Spleen (tissue), 13 donors: ENCODE measurements at places on chromosomes 11 and 22. TPM values are rescaled to one million over a fixed set of nuclear protein-coding genes. Genes with fewer than 3 reads are reported as not detected.

GRCh38 chr11:128669506-128670270, 24.2 kb upstream of the FLI1 start:
- DNase-seq = no peak

CADM1 gene
- 12.0 TPM for total RNA-seq

KRTAP5-2 gene
- total RNA-seq = not detected

DNA sequence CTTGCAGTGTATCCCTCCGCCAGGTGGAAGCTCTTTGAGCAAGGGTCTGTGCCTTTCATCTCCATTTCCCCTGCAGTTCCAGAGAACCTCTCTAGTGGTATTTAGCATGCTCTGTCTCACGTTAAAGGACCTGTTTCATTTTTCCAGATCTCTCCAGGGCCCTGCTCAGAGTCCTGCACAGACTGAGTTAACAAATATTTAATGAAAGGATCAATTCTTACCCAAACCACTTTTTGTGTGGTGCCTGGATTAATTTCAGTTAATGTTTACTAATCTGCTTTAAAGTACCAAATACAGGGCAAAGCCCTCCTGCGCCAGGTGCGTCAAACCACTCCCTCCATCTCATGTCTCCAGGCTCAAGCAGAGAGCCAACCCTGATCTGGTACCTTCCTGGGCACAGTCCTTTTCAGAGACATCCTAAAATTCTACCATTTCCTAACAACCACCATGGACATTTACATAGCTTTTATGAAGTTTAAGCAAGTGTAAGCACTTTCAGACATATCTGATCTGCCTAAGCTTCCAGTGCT, 18.7 kb upstream of the ACER3 start:
- no peak for DNase-seq

GRCh38 chr11:2952290-2952689, 23.1 kb upstream of the PHLDA2 start:
- DNase-seq = no peak

IL17REL gene
- total RNA-seq = 1.6 TPM

DNA sequence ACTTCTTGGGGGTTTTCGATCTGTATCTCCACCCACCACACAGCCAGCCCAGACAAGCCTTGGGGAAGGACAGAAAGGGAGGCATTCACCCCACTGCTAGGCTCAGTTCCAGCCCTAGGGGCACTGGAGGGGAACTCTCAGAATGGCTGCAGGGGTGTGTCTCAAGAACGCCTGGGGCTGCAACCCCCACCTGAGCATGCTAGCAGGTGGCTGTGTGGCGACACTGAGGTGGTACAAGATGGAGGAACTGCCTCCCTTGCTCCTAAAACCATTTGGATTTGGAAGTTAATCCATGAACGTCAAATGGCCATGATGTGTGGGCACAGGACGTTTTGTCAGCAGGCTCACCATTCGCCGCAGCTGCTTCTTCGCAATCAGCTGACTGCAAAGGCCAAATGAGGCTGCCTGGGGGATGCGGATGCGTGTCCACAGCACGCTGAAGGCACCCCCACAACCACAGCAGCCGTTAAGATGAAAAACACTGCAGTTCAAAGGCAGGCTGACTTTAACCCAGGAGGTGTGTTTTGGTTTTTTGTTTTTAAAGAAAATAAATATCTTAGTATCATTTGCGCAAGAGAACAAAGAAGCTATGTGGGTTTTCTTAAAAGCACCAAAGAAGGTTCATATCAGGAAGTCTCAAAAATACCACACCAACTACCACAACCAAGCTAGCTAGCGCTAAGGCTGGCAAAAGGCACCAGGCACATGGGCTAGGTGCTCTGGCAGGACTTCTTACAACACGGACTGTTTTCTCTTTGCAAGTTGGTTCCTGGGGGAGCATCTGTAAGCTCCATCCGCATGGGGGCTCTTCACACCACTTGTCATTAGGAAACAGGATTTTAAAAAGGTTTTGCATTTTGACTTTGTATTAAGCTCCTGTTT, 22.2 kb upstream of the NAP1L4 start:
- DNase-seq = peak; percentile 86

DDX10 gene
- total RNA-seq = 29.6 TPM

KRTAP5-7 gene
- 0.70 TPM for total RNA-seq

GRCh38 chr22:47778160-47778658, 1015.8 kb downstream of the TBC1D22A start:
- DNase-seq = no peak

- DNase-seq = no peak
Observed at GRCh38 chr11:27933992-27934829, 173.7 kb downstream of the KIF18A start.

GRCh38 chr11:93497596-93497995, 45.6 kb downstream of the SMCO4 start:
- no peak for DNase-seq

- no peak for DNase-seq
Observed at GRCh38 chr22:47354668-47355387, 592.4 kb downstream of the TBC1D22A start.

DNA sequence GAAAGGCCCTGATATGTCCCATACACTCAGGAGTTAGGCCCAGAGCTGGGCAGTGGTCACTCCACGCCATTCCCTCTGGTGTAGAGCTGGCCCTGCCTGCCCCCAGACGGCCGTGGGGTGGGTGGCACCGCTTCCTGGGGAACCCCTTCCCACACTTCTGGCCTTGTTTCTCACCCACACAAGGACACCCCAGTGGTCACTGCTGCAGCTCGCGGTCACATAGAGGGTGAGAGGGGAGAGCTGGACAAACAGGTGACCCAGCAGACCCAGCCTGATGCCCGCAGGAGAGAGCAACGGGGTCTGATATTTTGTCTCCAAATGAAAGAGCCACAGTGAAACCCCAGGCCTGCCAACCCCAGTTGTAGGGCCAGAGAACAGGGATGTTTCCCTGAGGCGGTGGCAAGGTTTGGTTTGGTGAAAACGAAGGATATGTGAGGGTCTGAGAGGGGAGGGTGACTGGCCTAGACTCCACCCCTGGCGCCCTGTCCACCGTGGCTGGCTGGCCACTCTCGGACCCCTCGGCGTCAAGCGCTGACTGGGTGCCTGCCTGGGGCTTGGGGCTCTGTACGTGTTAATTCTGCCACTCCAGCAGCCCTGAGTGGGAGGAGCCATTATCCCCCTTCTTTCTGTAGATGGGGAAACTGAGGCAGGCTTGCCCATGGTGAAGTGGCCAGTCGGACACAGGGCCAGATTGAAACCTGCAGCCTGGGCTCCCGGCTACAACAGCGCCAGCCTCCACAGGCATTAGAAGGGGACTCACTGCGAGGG, 71.0 kb upstream of the PPARA start:
- DNase-seq = peak; percentile 61

- no peak for DNase-seq
Observed at GRCh38 chr22:36347094-36347493, 40.7 kb downstream of the MYH9 start.

DNA sequence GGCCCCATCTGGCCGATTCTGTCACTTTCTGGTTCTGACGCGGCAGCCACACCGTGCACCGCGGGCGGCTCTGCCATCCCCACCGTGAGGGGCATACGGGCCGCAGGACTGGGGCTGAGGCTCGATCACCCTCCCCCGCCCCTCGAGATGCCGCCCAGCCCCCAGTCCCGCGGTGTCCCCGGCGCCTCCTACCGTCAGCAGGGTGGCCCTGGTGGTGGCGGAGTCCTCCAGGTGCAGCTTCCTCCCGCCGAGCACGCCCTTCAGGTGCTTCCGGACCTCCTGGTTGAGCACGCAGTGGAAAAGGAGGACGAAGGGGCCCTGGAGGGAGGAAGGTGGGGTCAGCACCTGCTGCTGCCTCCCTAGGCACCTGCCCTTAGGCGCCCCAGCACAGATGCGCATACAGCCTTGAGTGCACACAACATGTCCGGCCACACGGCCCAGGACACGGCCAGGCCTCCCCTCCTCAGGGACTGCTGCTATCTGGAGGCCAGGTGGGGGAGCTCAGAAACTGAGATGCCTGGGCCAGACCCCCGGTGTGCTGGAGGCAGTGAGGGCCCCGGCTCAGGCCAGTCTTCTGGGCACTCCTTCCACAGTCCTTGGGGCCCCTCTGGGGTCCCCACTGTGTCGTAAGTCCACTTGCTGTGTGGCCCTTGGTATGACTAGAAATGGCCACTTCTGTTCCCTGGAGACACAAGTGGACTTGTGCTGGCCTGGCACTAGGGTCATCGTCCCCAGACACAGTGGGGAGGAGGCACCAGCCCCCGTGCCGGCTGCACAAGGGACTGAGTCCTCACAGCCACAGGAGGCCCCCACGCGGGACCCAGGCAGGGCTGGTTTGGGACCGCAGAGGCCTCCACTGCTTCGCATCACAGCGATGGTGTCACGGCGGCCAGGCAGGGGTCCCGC, 31.5 kb downstream of the TRMU start:
- peak; percentile 80 for DNase-seq

GLYATL2 gene
- total RNA-seq = not detected

GRCh38 chr11:108198833-108199232, 23.6 kb downstream of the NPAT start:
- DNase-seq = no peak

- no peak for DNase-seq
Observed at GRCh38 chr11:118001494-118001971, 15.3 kb downstream of the IL10RA start.

DNA sequence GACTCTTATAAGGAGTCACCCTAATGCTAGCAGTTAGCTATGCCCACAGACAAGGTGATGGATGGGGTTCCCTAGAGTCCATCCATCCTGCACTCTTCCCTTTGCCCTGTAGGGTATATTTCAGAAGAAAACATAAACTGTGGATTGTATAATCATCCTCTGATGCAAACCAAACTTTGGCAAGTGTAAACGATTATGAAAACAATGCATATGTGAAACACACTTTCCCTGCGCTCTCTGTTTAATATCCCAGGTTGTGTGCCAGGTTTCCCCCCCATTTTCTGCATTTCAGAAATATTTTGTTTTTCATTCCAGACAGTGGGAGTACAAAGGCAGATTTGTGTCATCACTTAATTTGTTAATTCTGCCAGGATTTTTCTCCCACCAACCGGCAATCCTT, 110.0 kb downstream of the LDLRAD3 start:
- DNase-seq = no peak

GRCh38 chr11:115502636-115503082, 1.6 kb downstream of the CADM1 start:
- DNase-seq = no peak

- no peak for DNase-seq
Observed at GRCh38 chr11:131192628-131193027, 177.8 kb upstream of the NTM start.

GRCh38 chr11:115291325-115291724, 212.9 kb downstream of the CADM1 start:
- no peak for DNase-seq

DNA sequence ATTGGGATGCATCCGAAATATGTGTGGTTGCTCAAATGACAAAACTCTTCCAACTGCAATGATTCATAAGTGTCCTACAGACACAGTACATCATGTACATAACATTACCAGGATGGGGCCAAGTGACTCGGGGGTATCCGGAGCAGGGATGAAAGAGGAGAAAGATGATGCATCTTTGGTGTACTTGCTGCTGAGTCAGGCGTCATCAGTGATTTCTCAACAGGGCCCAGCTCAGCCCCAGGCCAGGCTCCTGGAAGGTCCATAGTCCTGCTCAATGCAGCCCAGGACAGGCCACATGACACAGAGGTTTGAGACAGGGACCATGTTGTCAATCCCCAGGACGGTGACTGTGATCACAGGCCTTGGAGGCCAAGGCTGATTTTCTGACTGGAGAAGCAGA, 59.3 kb downstream of the GGTLC2 start:
- DNase-seq = no peak

DNA sequence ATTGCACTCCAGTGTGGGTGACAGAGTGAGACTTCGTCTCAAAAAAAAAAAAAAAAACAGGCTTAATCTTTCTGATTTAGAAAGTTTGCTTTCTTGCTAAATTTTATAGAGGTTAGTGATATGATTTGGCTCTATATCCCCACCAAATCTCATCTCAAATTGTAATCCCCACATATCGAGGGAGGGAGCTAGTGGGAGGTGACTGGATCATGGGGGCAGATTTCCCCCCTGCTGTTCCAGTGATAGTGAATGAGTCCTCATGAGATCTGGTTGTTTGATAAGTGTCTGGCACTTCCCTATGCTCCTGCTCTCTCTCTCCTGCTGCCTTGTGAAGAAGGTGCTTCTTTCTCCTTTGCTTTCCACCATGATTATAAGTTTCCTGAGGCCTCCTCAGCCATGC, 90.9 kb downstream of the OSBP2 start:
- no peak for DNase-seq

DNA sequence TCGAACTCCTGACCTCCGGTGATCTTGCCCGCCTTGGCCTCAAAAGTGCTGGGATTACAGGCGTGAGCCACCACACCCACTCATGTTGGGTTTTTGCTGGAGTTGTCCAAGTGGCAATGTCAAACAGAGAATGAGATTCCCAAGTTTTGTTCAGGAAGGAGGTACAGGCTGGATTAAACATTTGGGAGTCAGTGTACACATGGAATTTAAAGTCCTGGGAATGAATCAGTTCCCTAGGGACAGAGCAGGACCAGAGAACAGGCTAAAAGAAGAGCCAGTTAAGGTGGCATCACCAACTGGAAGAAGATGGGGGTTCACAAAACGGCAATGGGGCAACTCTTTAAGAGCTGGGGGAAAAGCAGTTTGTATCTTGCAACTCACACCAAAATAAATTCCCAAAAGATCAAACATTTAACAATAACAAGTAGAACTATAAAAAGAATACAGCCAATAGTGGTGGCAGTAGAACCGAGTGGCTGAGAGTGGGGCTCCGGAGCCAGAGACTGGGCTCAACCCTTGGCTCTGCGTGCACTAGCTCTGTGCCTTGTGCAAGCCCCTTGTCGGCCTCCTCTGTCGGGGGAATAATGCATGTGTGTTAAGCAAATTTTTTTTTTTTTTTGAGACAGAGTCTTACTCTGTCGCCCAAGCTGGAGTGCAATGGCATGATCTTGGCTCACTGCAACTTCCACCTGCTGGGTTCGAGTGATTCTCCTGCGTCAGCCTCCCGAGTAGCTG, 33.8 kb upstream of the CTSD start:
- DNase-seq = no peak

GRCh38 chr11:61065955-61066638, 36.2 kb upstream of the CD5 start:
- DNase-seq = no peak

- DNase-seq = peak; percentile 92
Observed at GRCh38 chr22:37241351-37242142, 2.5 kb downstream of the RAC2 start.

GRCh38 chr11:67073908-67074307, 17.3 kb downstream of the RHOD start:
- DNase-seq = no peak

OR4D5 gene
- not detected for total RNA-seq

ZNF70 gene
- total RNA-seq = 5.7 TPM

- no peak for DNase-seq
Observed at GRCh38 chr11:60457576-60457975, 1.9 kb downstream of the MS4A1 start.

- no peak for DNase-seq
Observed at GRCh38 chr22:24516301-24516737, 21.2 kb downstream of the UPB1 start.

- DNase-seq = no peak
Observed at GRCh38 chr11:12289667-12290476, 87.5 kb upstream of the PARVA start.
